ENCODE measurements at places on chromosomes 6 and 20.

- DNase-seq: no peak
Measured at GRCh38 chr6:109318328-109318876, 63.9 kb downstream of the CD164 start.

- DNase-seq: no peak
Measured at GRCh38 chr20:46302106-46302505, 6.2 kb downstream of the CDH22 start.

GRCh38 chr20:23242556-23243180 is 107.9 kb upstream of the NXT1 start:
- DNase-seq: no peak

GRCh38 chr6:13573669-13574110 is 711 bp upstream of the SIRT5 start:
- no peak for DNase-seq

DNA sequence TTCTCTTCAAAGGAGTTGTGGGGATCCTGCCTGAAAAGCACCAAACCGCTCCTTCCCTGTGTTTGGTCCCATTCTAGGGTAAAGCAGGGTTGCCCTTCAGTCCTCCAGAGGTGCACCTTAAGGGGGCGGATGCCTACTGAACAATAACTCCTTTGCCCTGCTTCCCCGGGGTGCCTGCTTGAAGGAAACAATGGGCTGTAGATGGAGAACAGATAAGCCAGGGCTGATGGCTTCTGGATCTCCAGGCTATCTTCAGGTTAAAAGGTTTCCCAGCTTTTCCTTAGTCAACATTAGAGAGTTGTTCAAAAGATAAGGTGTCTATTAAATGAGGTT is 5.4 kb upstream of the PRDM1 start:
- DNase-seq: no peak

- no peak for DNase-seq
Measured at GRCh38 chr20:56653211-56653610, 24.1 kb downstream of the TFAP2C start.

DNA sequence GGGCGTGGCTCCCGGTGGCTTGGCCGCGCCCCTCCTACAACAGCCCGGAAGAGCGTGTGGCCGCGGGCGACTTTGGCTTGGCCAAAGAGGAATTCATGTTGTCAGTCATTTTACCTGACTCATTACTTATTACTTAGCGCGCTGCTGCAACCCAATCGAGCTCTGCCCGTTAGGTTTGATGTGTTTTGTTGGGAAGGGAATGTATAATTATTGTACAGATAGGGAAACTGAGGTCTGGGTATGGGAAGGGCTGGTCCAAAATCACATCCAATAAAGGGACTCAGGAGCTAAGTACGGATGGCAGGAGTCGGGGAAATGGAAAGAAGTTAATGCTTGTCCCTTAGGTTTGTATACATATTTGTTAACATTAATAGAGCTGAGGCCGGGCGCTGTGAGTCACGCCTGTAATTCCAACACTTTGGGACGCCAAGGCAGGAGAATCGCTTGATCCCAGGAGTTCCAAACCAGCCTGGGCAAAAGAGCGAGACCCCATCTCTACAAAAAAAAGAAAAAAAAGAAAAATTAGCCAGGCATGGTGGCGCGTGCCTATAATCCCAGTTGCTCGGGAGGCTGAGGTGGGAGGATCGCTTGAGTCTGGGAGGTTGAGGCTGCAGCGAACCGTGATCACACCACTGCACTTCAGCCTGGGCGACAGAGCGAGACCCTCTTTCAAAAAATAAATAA is 639 bp upstream of the ZNF335 start:
- DNase-seq: no peak

- no peak for DNase-seq
Measured at GRCh38 chr20:18164356-18164755, 26.7 kb downstream of the KAT14 start.

GRCh38 chr20:62241506-62241905 is 3.2 kb downstream of the OSBPL2 start:
- DNase-seq: no peak

GRCh38 chr6:40958738-40959137 is 80.3 kb downstream of the UNC5CL start:
- no peak for DNase-seq

DNA sequence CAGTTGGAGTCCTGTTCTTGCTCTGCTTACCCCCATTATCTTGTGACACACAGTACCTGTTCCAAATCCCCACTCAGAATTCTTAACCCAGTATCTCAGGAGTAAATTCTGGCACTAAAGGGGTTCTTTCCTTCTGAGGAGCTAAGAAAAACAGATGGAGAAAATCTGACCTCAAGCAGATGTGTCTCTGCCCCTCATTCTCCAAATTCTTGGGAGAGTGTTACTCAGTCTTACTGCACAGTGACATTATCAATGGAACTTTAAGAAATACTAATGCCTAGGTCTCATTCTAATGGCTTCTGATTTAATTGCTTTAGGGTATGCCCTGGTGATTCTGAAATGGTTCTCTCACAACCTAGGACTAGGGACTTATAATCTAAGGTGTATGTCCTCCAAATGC is 40.6 kb upstream of the PTPRK start:
- DNase-seq: no peak

- DNase-seq: no peak
Measured at GRCh38 chr20:2753461-2754040, 46.9 kb downstream of the CPXM1 start.

GRCh38 chr6:43267619-43268354 is 24.5 kb downstream of the TTBK1 start:
- DNase-seq: no peak

DNA sequence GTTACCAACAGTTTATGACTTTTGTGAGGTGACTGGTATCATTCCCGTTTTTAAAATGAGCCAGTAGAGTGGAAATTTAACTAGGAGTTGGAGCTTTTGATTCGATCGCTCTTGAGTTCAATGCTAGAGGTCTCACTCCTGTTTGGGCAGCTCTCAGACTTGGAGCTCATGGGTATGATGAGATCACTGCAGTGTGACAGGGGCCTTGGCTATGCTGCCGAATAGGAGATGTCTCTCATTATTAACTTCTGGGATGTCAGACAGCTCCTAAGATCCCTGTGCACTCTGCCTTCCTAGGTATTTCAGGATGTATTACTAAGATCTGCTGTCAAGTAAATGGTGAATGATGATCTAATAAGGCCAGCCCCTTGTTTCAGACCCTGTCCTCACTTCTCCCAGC is 20.4 kb downstream of the AKAP12 start:
- DNase-seq: no peak

- no peak for DNase-seq
Measured at GRCh38 chr6:127587875-127588274, 10.9 kb downstream of the C6orf58 start.

DNA sequence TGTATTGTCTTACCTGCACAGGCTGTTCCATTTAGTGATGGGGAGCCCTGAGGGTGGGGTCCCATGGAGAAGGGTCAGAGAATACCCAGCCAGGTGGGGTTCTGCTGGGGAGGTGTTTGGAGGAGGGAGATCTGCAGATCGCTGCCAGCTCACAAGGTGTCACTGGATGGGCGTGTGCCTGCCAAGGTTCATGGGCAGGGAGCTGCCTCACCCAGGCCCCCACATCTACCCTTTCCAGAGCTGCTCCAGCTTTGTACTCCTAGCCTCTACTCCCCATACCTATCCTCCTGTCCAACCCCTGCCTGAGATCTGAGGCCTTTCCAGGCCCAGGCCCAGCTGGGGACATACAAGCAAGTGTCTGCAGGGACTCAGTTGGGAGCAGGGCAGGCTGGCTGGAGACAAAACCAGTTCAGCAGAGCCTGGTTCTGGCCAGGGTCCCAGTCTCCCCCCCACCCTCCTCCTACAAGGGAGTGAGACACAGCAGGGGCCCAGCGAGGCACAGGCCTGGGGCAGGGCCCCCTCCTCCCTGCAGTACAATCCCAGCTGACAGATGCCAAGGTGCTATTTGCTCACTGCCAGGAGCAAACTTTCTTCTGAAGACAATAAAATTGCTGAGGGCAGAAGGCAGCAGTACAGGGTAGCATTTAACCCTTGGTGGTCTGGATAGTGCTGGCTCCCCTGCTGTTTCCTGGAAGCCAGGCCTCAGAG is 19.7 kb downstream of the SPDEF start:
- DNase-seq: no peak

GRCh38 chr6:44967481-44967880 is 360.6 kb upstream of the RUNX2 start:
- DNase-seq: no peak

DNA sequence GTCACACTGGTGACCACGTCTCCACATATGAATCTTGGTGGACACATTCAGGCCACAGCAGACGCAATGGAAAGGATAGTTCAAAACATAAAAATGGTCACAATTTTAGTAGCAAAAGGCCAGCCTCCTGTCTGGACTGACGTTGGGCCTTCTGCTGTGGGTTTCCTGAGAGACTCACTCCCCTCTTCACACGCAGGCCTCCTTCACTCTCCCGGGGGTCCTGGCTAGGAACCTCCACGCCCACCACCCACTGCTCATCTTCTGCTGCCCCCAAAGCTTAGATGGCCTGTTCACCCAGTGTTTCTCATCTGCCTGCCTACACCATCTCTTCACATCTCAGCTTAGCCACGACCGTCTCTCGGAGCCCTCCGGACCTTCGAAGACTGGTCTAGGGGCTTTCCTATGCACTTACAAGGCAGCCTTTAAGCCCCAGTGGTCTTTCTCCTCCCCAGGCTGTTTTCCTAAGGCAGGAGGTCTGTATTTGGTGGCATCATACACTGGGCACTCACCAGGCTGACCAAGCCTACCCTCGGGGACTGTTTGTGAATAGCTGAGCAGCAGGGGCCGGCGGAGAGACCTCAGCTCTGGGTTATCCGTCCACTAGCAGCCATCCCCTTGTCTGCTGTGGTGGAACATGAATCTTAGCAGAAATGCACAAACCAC is 46.6 kb upstream of the AFDN start:
- DNase-seq: no peak

- no peak for DNase-seq
Measured at GRCh38 chr20:33568868-33569801, 79.2 kb downstream of the CBFA2T2 start.

GRCh38 chr20:41424546-41424945 is 57.9 kb upstream of the EMILIN3 start:
- no peak for DNase-seq

DNA sequence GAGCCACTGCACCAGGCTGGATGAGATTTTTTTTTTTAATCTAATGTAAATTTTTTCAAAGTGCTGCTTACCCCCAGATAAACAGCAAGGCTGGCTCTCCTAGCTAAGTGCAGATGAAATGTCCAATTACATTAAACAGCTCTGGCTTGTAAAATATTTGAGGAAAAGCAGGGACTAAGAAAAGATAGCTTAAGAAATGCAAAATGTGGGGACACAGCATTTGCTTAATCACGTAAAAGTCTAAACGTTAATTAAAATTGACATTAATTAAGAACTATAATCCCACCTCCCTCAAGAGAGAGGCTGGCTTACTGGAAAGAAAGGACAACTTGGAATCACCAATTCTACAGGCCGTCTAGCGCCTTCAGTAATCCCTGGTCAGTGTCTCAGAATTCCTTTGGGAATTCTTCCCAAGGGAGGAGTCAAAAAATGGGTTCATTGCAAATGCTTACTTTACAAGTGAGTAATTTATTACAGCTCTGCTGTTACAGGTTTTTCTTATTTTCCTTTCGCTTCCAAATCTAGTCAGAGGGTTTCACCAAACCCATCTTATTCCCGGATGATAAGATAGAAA is 13.6 kb upstream of the MARCKS start:
- no peak for DNase-seq

- no peak for DNase-seq
Measured at GRCh38 chr20:16209951-16210361, 363.3 kb downstream of the KIF16B start.

DNA sequence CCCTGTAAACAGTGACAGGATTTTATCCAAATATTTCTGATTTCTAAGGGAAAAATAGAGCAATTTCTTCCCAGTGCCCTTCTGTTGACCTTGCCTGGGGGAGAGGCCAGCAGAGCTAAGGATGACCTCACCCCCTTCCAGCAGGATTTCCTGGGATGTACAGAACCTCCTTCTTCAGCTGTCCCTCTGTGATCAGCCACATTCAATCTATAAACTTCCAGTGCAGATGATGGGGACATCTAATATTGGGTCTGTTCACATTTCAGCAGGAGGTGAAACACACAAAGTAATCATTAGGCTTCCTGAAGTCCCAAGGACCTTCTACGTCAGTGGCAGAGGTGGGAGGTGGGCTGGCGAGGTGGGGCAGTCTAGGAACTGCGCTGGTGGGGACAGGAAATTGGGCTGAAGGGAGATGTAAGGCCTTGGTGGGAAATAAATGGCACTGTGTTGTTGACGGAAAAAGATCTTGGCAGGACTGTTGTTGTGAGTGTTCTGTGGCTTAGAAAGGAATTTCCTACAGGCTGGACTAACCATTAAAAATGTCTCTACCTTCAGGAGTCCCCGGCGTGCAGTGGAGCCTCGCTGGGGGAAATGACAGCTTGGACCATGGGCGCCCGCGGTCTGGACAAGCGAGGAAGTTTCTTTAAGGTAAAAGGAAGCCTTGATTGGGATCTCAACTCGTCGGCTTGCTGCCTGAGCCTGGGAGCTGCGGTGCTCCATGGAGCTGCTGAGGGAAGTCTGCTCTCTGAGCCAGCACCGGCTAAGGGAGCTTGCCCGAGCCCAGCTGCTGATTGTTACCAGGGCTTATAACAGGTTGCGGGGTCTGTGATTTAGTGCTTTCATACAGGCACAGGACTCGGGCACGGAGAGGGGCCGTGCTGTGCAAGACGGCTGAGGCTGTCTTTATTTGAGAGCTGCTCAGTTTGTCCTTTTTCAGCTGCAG is 127.9 kb upstream of the NAA20 start:
- DNase-seq: no peak

GRCh38 chr6:149373511-149373910 is 26.6 kb upstream of the SUMO4 start:
- no peak for DNase-seq

DNA sequence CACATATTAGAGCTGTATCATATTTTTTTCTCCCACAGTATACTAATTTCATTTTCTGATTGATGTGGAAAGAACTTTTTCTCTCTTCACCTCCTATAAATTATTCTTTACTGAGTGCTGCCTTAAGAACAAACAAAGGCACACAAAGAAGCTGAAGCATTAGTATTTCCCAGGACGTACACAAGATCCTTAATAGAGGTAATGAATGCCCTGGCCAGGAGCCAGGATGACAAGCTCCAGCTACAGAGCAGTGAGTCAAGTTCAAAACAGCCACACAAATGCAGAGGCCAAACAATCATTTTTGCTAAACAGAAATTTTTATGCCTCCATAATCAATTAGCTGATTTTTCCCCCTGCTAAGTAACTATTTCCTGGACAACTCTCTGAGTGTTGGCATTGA is 639.6 kb downstream of the EPHA7 start:
- DNase-seq: no peak

- DNase-seq: no peak
Measured at GRCh38 chr6:161163466-161164181, 110.2 kb downstream of the AGPAT4 start.

- no peak for DNase-seq
Measured at GRCh38 chr20:59350330-59351156, 50.1 kb downstream of the EDN3 start.

- no peak for DNase-seq
Measured at GRCh38 chr20:35004749-35005462, 49.2 kb downstream of the MYH7B start.

DNA sequence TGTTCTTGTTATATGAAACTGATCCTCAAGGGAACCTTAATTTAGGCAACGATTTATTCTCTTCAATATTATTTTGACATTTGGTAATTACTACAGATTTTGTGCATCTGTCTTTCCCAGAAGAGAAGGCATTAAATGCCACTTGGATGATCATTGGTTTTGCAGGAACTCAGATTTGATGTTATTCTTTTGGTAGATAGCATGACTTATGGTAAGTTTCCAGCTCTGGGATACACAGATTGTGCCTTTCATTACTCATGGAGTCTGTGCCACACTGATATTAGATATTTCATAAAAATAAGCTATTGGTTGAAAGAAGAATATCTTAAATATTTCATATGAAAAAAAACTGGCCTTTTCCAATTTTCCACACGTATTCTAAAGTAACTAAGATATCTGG is 120.1 kb downstream of the AIG1 start:
- DNase-seq: no peak
